ENCODE measurements at places on chromosomes 1 and 21.

DNA sequence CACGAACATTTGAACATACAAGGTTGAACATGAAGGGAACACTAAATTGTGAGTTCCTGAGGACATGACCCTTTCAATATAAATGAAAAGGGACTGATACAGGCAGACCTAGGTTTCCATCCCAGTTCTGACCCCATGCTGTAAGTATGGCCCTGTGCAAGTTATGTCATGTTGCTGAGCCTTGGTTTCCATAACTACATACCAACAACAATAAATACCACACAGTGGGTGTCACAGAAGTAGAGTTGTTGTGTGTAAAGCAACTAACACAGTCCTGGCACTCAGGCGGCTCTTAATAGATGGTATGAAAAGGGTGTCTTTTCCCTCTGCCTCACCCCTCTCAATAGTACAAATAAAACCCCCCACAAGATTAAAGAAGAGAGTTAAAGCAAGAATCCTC is 140.8 kb downstream of the LMX1A start:
- no peak for DNase-seq

GRCh38 chr1:80910426-80910825 is 890.3 kb upstream of the ADGRL2 start:
- no peak for DNase-seq

DNA sequence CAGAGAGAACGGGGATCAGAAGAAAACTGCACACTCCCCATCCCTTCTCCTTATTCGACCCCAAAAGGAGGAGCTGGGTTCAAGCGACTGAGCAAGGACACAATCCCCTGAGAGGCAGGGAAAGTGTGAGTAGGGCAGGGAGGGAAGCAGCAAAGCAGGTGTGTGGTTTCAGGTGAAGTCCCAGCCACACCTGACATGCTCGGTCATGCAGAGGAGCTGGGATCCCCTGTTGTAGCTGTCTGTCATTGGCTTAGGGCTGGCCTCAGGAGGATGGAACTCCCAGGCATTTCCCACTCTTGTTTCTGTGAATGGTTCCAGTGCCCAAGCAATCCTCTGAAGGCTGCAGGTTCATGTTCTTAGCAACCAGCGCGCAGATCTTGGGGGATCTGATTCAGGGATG is 150.7 kb downstream of the DSCAM start:
- DNase-seq: no peak

GRCh38 chr1:108089477-108089876 is 110.7 kb downstream of the SLC25A24 start:
- no peak for DNase-seq

DNA sequence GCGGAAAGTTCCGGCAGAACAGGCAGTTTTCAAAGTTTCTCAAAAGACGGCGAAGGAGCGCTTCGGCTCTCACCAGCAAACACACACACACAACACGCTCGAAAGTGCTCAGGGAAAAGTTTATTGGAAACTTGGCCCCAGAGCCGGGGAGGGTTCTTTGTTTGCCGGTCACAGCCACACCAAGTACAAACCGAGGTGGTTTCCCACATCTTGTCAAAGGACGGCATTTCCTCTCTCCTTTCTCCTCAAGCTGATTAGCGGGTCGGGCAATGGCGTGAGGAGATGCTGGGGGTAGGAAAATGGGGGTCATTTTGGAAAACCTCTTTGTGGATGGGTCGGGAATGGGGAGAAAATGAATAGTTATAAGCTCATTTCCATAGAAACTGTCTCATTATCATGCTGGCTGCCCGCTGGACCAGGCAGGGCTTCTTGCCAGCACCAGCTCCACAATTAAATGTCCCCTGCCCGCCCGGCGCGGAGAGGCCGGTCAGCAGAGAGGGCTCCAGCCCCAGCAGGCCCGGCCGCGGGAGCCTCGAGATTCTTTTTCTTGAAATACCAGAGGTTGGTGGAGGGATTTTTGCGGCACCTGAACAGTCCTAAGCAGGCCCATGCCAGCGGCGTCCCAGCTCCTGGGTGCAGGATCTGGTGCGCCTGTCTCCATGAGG is 92.3 kb downstream of the PRDM16 start:
- DNase-seq: no peak

DNA sequence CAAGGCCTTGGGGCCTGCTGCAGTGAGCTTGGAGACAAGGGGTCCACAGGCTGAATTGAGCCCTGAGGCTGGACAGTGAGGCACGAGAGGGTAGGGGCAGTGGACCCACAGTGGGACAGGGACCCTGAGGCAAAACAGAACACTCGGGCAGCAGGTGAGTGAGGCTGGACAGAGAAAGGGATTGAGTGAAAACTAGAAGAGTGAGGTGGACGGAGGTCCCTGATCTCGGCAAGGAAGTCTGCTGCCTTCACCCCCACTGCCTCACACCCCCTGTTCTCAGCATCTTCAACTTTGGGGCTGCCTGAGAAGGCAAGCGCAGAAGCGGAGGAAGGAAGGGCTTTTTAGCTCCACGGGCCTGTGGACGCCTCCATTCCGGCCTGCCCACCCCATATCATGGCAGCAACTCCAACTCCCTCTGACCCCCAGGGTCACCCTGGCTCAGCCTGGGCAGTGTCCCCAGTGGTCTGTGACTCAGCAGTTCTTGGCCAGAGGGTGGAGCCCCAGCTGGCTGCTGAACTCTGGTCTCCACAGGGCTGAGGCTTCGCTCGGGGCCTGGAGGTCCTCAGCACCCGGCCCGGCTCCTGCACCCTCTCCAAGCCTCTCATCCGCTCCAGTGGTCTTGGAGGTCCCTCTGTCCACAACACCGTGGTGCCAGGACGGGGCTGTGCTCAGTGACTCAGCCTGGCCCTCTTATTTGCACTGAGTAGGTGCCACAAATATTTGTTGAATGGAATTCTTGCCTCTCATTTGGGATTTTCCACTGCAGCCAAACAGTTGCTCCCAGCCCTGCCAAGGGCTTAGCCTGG is 60.0 kb upstream of the EPS8L3 start:
- DNase-seq: no peak

GRCh38 chr1:245086389-245086969 is 68.3 kb upstream of the KIF26B start:
- DNase-seq: no peak

DNA sequence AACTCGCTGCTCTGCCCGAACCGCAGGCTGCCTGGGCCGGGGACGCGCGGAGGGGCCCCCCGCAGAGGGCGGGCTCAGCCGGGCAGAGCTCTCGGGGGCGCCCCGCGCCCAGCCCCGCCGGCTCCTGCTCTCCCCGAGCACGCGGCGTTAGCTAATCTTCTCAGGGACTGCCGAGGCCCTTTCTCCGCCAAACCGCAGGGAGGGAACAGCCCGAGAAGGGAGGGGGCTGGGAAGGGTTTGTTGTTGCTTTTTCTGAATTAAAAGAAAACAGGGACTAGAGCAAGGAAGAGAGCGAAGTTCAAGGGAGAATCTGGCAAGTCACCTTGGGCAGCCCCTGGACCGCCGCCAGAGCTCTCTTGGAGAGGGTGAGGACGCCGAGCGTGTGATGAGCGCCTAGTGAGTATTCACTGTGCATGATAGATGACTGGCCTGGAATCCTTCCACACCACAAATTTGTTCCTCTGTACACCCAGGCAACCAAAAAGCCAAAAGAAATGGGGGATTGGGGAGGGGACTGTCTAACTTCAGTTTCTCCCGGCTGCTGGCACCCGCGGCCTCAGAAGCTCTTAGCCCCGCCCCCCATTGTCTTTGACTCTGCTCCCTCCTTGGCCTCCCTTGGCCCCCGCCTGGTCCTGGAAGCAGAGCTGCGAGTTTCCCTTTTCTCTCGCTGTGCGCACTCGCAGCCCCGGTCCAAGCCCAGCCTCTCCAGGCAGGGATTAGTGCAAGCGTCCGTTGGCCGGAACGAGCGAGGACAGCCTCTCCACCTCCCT is 19.7 kb upstream of the LMX1A start:
- no peak for DNase-seq
